ENCODE measurements at places on chromosomes 2 and 18.

DNA sequence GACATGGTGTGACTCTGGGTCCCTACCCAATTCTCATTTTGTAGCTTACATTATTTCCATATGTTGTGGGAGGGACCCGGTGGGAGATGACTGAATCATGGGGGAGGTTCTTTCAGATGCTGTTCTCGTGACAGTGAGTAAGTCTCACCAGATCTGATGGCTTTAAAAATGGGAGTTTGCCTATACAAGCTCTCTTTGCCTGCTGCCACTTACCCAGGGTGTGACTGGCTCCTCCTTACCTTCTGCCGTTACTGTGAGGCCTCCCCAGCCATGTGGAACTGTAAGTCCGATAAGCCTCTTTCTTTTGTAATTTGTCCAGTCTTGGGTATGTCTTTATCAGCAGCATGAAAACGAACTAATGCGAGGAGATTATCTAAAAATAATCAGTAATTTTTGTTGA lies 1683.2 kb upstream of the SLC39A10 start:
- no peak for DNase-seq

- DNase-seq: no peak
Observed at GRCh38 chr18:59484561-59485328, 125.7 kb upstream of the LMAN1 start.

- DNase-seq: no peak
Observed at GRCh38 chr2:8453904-8454302, 228.0 kb upstream of the ID2 start.

- no peak for DNase-seq
Observed at GRCh38 chr2:190938771-190939335, 58.2 kb downstream of the GLS start.

GRCh38 chr2:188158337-188159100 lies 133.2 kb upstream of the GULP1 start:
- no peak for DNase-seq

DNA sequence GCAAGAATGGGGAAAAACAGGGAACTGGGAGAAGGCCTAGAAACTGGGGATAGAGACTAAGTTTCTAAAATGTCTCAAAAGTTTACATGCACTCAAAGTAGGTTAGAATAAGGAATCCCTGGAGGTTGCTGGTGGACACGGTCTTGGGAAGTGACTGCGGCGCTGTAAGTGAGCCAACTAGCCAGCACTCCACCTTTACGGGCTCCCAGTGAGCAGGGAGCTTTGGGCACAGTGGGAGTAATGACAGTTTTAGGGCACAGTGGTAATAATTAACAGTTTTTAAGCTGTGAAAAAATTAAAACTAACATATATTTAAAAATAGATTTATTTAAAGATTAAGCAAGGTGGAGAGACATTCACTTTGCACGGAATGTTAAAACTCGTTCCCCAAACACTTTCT lies 20.9 kb upstream of the CD302 start:
- no peak for DNase-seq

All from activated T-cell treated with anti-CD3 and anti-CD28 coated beads, Interleukin-2, amount 50 U/mL, for 72 hours (primary cell).